ENCODE measurements at places on chromosomes 5 and 9. TPM values are rescaled to one million over a fixed set of nuclear protein-coding genes. Genes with fewer than 3 reads are reported as not detected.

DMGDH gene
- 3.1 TPM for total RNA-seq

OR1J2 gene
- total RNA-seq, result not detected

GGTA1 gene
- total RNA-seq, result 34.0 TPM

KIF24 gene
- total RNA-seq, result 1.5 TPM

KCNT1 gene
- not detected for total RNA-seq

SOHLH1 gene
- not detected for total RNA-seq

TAF11L3 gene
- not detected for total RNA-seq

MYMK gene
- not detected for total RNA-seq

STK32A gene
- total RNA-seq, result 0.38 TPM

GRXCR2 gene
- total RNA-seq, result not detected

ANKRD20A1 gene
- total RNA-seq, result 1.8 TPM

HAVCR1 gene
- not detected for total RNA-seq

PCDHGB7 gene
- 4.1 TPM for total RNA-seq

DPP7 gene
- total RNA-seq, result 58.2 TPM

LCN1 gene
- total RNA-seq, result not detected

CACNA1B gene
- total RNA-seq, result not detected

SLC6A3 gene
- 0.19 TPM for total RNA-seq

FABP6 gene
- not detected for total RNA-seq

CSF2 gene
- not detected for total RNA-seq

PRUNE2 gene
- total RNA-seq, result 9.9 TPM

WDR38 gene
- not detected for total RNA-seq

PCYOX1L gene
- total RNA-seq, result 2.1 TPM

FYB1 gene
- 13.4 TPM for total RNA-seq

PAX5 gene
- total RNA-seq, result 0.29 TPM

PPP3R2 gene
- total RNA-seq, result not detected

ACTBL2 gene
- total RNA-seq, result not detected

TLX3 gene
- not detected for total RNA-seq

Measured in esophagus squamous epithelium (tissue), 5 donors.